Lung (tissue), 17 donors: ENCODE measurements at places on chromosomes 3 and 15. TPM values are rescaled to one million over a fixed set of nuclear protein-coding genes. Genes with fewer than 3 reads are reported as not detected.
A peak's percentile ranks its signal among the peaks of the same experiment; 100 is the strongest.

Gene MLF1
- 35.3 TPM for total RNA-seq

- peaks cover 3% of the 10 kb centered on the region for H3K4me1 ChIP-seq
- H3K36me3 ChIP-seq, result no peaks in the 10 kb centered on the region
- H3K27ac ChIP-seq, result no peak overlapping the region
- H3K4me3 ChIP-seq, result no peak overlapping the region
- peak; percentile 94 for DNase-seq
- H3K27me3 ChIP-seq, result no peaks in the 10 kb centered on the region
These were observed 673.4 kb downstream of the MECOM start for GRCh38 chr3:168990134-168990533.

Gene FRG2C
- not detected for total RNA-seq

DNA sequence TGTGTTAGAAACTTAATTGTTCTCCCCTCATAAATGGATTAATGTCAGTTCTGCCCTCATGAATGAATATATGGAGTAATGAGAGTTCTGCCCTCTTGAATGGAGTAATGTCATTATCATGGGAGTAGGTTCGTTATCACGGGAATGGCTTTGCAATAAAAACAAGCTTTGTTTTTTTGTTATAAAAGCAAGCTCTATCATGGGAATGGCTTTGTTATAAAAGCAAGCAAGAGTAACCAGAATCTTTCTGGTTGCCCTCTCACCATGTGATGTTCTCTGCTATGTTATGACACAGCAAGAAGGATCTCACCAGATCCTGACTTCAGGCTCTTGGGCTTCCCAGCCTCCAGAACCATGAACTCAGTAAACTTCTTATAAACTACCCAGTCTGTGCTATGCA is 38.4 kb upstream of the UBL7 start:
- no peak overlapping the region for H3K27ac ChIP-seq
- no peak overlapping the region for H3K4me3 ChIP-seq
- no peaks in the 10 kb centered on the region for H3K27me3 ChIP-seq
- no peaks in the 10 kb centered on the region for H3K4me1 ChIP-seq

Gene RAB27A
- 55.1 TPM for total RNA-seq

DNA sequence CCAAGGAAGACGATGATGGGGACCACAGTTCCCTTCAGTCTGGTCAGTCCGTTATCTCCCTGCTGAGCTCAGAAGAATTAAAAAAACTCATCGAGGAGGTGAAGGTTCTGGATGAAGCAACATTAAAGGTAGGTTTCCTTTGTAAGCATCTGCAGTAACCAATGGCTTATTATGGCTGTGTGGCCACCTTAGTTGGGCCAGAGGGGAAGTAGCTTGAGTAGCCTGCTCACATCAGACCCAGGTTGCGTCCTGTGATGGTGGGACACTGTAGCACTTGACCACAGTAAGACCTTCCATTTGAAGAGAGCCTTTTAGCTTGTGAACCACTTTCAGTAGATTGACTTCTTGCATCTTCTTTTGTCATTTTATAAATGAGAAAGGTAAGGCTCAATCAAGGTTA is 22.6 kb downstream of the STARD5 start:
- H3K4me1 ChIP-seq, result no peaks in the 10 kb centered on the region
- no peaks in the 10 kb centered on the region for H3K36me3 ChIP-seq
- DNase-seq, result no peak
- peak overlapping the region; percentile 41 for H3K27ac ChIP-seq

Gene UMPS
- total RNA-seq, result 23.2 TPM

DNA sequence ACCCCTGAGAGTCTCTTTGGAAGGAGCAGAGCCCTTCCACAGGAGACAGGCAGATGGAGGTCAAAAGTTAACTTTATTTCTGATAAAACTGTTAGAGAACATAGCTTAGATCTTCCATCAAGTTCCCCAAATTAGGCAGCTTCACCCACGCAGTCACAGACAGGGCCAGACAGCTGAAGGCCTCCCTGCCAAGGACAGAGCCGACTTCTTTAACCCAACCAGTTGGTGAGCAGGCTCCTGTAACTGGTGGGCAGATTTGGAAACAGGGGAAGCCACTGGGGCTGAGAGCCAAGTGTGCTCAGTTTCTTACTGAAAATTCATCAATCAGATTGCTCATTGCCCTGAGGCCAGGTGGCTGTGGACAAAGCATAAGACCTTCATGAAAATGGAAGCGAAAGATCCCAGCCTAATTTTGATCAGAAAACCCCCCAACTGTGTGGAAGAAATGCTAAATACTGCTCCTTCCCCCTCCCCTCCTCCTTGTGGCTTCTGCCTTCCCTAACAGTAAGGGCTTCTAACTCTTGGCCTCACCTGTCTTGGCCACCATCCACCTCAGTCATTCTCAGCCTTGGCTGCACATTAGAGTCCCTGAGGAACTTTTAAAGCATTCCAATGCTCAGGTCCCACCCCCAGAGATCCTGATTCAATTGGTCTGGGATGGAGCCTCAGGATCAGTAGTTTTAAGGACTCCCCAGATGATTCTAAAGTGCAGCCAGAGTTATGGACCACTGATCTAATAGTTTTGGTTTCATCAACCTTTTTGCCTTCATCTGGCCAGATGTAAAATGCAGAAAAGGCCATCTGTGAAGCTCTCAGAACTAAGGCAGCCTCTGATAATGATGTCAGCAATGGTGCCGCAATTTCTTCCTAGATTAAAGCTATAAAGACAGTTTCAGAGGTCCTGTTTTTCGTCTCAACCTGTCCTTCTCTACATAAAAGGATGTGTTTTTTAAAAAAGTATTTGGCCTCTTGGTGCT is 11.5 kb downstream of the CLRN1 start:
- H3K4me3 ChIP-seq, result no peak overlapping the region
- H3K4me1 ChIP-seq, result no peaks in the 10 kb centered on the region
- peaks cover 3% of the 10 kb centered on the region for H3K27me3 ChIP-seq
- no peak overlapping the region for H3K27ac ChIP-seq
- DNase-seq, result no peak
- no peaks in the 10 kb centered on the region for H3K36me3 ChIP-seq

DNA sequence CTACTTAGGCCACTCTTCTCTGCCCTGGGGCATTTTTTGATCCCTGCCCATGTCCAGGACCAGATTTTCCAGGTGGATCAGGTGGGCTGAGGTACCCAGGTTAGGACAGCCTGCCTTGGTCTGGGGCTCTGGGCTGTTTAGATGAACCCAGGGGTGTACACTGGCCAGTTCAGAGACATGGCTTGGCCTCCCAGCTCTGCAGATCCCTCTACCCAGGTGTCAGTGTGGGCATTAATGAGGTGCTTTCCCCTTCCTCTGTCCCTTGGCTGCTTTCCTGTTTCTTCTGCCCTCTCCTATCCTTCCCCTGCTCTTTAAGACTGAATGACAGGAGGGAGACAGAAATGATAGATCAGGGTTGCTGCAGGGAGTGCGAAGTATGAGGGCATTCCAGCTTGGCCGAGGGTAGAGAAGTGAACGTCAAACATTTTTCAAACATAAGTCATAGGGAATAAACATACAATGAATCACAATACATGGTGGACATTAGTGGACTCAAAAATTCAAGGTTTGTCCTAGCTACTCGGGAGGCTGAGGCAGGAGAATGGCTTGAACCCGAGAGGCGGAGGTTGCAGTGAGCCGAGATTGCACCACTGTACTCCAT is 30.5 kb downstream of the RTP1 start:
- H3K4me3 ChIP-seq, result no peak overlapping the region
- H3K4me1 ChIP-seq, result no peaks in the 10 kb centered on the region
- H3K27ac ChIP-seq, result no peak overlapping the region
- H3K36me3 ChIP-seq, result no peaks in the 10 kb centered on the region
- no peak for DNase-seq

- H3K4me1 ChIP-seq, result peaks cover 56% of the 10 kb centered on the region
- H3K27ac ChIP-seq, result peak overlapping the region; percentile 62
- DNase-seq, result peak; percentile 51
- no peak overlapping the region for H3K4me3 ChIP-seq
- H3K27me3 ChIP-seq, result no peaks in the 10 kb centered on the region
- H3K36me3 ChIP-seq, result no peaks in the 10 kb centered on the region
These were observed 4.2 kb downstream of the IL17RD start for GRCh38 chr3:57160765-57161538.

- DNase-seq, result no peak
- H3K27me3 ChIP-seq, result no peaks in the 10 kb centered on the region
- no peaks in the 10 kb centered on the region for H3K4me1 ChIP-seq
- no peak overlapping the region for H3K4me3 ChIP-seq
These were observed 50.8 kb downstream of the CLDN18 start for GRCh38 chr3:138060792-138061191.

DNA sequence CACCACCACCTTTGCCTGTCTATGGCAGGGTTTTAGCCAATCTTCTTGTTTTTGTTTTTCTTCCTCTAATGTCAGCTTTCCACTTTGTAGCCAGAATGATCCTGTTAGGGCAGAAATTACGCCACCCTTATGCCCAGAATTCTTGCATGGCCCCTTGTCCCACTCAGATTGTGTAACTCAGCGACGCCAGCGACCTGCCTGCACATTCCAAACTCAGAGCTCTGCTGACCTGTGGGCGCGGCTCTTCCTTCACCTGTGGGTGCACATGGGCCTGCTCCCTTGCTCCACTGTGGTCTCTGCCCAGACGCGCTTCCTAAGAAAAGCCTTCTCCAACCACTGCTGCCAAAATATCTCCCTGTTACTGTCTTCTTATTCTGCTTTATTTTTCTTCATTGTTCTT is 45.0 kb downstream of the MED12L start:
- H3K36me3 ChIP-seq, result no peaks in the 10 kb centered on the region
- no peaks in the 10 kb centered on the region for H3K4me1 ChIP-seq
- no peak overlapping the region for H3K27ac ChIP-seq
- H3K27me3 ChIP-seq, result peaks cover 2% of the 10 kb centered on the region
- DNase-seq, result no peak

GRCh38 chr15:38920966-38921365 is 356.4 kb upstream of the RASGRP1 start:
- DNase-seq, result no peak
- H3K27ac ChIP-seq, result no peak overlapping the region
- no peaks in the 10 kb centered on the region for H3K27me3 ChIP-seq
- no peaks in the 10 kb centered on the region for H3K36me3 ChIP-seq
- H3K4me3 ChIP-seq, result no peak overlapping the region

GRCh38 chr3:140845882-140846281 is 95.8 kb upstream of the SLC25A36 start:
- H3K36me3 ChIP-seq, result no peaks in the 10 kb centered on the region
- no peak overlapping the region for H3K27ac ChIP-seq
- no peaks in the 10 kb centered on the region for H3K4me1 ChIP-seq
- DNase-seq, result no peak
- no peak overlapping the region for H3K4me3 ChIP-seq
